ENCODE measurements at places on chromosomes 5 and 9.

- H3K27me3 ChIP-seq: no peaks in the 10 kb centered on the region
- peaks cover 10% of the 10 kb centered on the region for H3K36me3 ChIP-seq
- peak overlapping the region; percentile 59 for H3K27ac ChIP-seq
- DNase-seq: peak; percentile 46
- peaks cover 39% of the 10 kb centered on the region for H3K4me1 ChIP-seq
These were observed 15.3 kb downstream of the PLPP7 start for GRCh38 chr9:131304676-131305355.

DNA sequence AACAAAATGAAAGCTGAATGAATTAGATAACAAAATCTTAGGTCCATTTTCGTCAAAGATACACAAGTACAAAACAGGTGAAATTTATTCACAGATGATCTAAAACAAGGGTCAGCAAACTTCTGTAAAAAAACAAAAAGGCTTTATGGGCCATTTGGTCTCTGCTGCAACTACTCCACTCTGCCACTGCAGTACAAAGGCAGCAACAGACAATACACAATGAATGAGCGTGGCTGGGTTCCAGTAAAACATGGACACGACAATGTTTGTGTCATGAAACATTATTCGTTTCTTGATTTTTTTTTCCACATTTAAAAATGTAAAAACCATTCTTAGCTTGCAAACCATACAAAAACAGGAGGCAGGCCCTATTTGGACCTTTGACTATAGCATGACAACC lies 71.9 kb downstream of the ECPAS start:
- no peaks in the 10 kb centered on the region for H3K27me3 ChIP-seq
- no peak overlapping the region for H3K27ac ChIP-seq
- peak; percentile 15 for DNase-seq
- H3K4me1 ChIP-seq: no peaks in the 10 kb centered on the region

DNA sequence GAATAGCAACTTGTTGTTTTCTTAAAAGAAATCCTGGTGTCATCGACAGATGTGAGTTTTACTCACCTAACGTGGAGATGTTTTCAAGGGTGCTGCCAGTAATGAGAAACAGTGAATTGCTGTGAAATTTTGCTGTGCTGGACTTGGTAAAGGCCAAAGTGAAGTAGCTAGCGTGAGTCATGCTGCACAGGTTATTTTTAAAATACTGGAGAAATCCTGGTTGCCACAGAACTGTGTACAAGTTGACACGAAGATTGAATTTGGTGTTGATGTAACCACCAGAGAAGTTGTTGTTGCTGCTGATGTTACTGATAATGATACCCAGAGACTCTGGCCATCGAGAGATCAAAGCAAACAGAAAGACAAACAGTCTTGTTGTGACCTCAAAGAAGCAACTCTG lies 187.9 kb upstream of the NFIL3 start:
- no peaks in the 10 kb centered on the region for H3K4me1 ChIP-seq
- H3K36me3 ChIP-seq: no peaks in the 10 kb centered on the region
- DNase-seq: no peak
- no peak overlapping the region for H3K4me3 ChIP-seq
- H3K27me3 ChIP-seq: no peaks in the 10 kb centered on the region
- H3K27ac ChIP-seq: no peak overlapping the region

- no peak overlapping the region for H3K4me3 ChIP-seq
- peaks cover 2% of the 10 kb centered on the region for H3K4me1 ChIP-seq
- DNase-seq: peak; percentile 58
These were observed 16.5 kb downstream of the ASS1 start for GRCh38 chr9:130461218-130461630.

GRCh38 chr9:36731068-36731956 lies 158.6 kb downstream of the MELK start:
- no peaks in the 10 kb centered on the region for H3K4me1 ChIP-seq
- H3K4me3 ChIP-seq: no peak overlapping the region
- DNase-seq: no peak
- no peaks in the 10 kb centered on the region for H3K36me3 ChIP-seq
- no peak overlapping the region for H3K27ac ChIP-seq
- peaks cover 5% of the 10 kb centered on the region for H3K27me3 ChIP-seq

DNA sequence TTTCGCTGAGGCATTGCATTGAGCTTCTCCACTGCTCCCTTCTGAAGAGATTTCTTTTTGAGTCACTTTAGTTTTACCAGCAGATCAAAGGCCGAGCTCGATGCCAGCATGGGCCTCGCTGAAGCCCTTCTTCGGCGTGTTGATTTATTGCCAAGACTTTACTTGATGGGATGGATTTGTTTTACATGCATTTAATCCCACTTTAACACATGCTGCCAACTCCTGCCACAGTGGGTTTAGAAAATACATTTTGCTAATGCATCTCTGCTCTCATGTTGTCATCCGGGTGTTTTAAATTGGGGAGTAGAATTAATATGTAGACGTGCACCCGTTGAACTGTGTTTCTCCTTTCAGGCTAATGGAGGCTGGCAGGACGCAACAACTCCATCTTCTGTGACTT lies 218.3 kb downstream of the PBX3 start:
- H3K27ac ChIP-seq: no peak overlapping the region
- H3K27me3 ChIP-seq: no peaks in the 10 kb centered on the region
- no peak overlapping the region for H3K4me3 ChIP-seq
- DNase-seq: peak; percentile 29

GRCh38 chr9:99966716-99967115 lies 60.3 kb downstream of the STX17 start:
- peaks cover 10% of the 10 kb centered on the region for H3K36me3 ChIP-seq
- no peak overlapping the region for H3K27ac ChIP-seq
- H3K4me1 ChIP-seq: no peaks in the 10 kb centered on the region
- H3K27me3 ChIP-seq: no peaks in the 10 kb centered on the region
- no peak for DNase-seq

- no peak overlapping the region for H3K27ac ChIP-seq
- no peaks in the 10 kb centered on the region for H3K27me3 ChIP-seq
- no peak for DNase-seq
- no peaks in the 10 kb centered on the region for H3K4me1 ChIP-seq
These were observed 553.2 kb downstream of the MAT2B start for GRCh38 chr5:164058621-164059020.

DNA sequence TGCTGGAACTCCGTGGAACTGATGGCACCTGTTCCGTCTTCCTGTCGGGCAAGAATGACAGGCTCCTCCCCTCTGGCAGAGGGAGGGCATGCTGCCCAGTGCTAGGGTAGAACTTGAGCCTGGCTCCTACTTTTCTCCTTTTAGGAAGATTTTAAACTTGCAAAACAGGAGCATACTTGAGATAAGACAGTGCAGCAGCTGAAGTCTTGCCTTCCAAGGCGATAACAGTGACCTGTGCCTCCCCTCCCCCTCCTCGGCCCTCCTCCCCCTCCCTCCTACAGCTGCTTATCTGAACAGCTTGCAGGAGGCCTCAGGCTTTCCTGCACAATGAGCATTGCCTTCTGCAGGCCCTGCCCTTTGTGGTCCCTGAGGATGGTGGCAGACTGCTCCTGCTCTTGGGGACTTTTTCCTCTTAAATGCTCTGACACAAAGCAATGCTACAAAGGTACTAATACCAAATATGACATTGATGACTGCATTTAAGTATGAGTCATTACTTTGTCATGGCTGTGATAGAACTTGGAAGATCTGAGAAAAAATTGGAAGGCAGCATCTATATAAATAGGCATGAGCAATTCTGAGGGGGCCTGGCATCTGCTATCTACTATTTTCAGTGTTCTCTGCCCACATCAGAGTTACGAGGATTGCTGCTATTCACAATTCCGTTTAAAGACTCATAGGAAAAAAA lies 2.0 kb downstream of the GADD45G start:
- DNase-seq: peak; percentile 59
- peaks cover 28% of the 10 kb centered on the region for H3K27me3 ChIP-seq
- peak overlapping the region; percentile 79 for H3K4me3 ChIP-seq
- H3K27ac ChIP-seq: peak overlapping the region; percentile 49
- H3K36me3 ChIP-seq: no peaks in the 10 kb centered on the region

GRCh38 chr5:136809382-136809781 lies 444.0 kb upstream of the TRPC7 start:
- no peak overlapping the region for H3K27ac ChIP-seq
- H3K4me3 ChIP-seq: no peak overlapping the region
- peaks cover 17% of the 10 kb centered on the region for H3K4me1 ChIP-seq
- no peaks in the 10 kb centered on the region for H3K27me3 ChIP-seq
- H3K36me3 ChIP-seq: no peaks in the 10 kb centered on the region

- no peaks in the 10 kb centered on the region for H3K27me3 ChIP-seq
- no peaks in the 10 kb centered on the region for H3K4me1 ChIP-seq
- H3K27ac ChIP-seq: no peak overlapping the region
- DNase-seq: no peak
- no peaks in the 10 kb centered on the region for H3K36me3 ChIP-seq
These were observed 265.1 kb upstream of the FBXL7 start for GRCh38 chr5:15234911-15235310.

- H3K4me1 ChIP-seq: peaks cover 39% of the 10 kb centered on the region
- peak; percentile 54 for DNase-seq
- H3K4me3 ChIP-seq: peak overlapping the region; percentile 84
- H3K36me3 ChIP-seq: peaks cover 47% of the 10 kb centered on the region
These were observed 505 bp downstream of the CREB3 start for GRCh38 chr9:35732800-35733541.

DNA sequence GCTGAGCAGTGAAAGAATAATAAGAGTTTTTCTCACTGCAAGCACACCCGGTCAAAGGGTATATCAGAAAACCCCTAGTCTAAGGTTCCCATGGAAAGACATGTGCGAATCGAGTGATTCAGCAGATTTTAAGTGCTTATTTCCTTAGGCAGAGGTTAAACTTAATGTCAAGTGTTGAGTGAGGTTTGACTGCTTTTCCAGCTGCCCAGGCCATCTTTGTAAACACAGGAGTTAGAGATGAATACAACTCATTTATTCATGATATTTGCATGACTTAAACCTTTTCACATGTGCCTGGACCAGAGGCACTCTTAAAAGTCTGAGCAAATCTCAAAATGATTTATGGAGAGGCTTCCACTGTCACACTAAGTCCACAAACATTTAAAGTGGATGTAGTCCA lies 137.8 kb upstream of the RGMB start:
- H3K4me3 ChIP-seq: no peak overlapping the region
- no peaks in the 10 kb centered on the region for H3K36me3 ChIP-seq
- DNase-seq: peak; percentile 21
- peaks cover 2% of the 10 kb centered on the region for H3K27me3 ChIP-seq

GRCh38 chr5:141654298-141654697 lies 3.1 kb upstream of the FCHSD1 start:
- peaks cover 10% of the 10 kb centered on the region for H3K4me1 ChIP-seq
- peaks cover 18% of the 10 kb centered on the region for H3K36me3 ChIP-seq
- DNase-seq: no peak
- H3K27ac ChIP-seq: no peak overlapping the region
- peaks cover 4% of the 10 kb centered on the region for H3K27me3 ChIP-seq

GRCh38 chr9:125929846-125930245 lies 182.7 kb downstream of the PBX3 start:
- DNase-seq: no peak
- no peaks in the 10 kb centered on the region for H3K4me1 ChIP-seq
- no peaks in the 10 kb centered on the region for H3K36me3 ChIP-seq
- no peaks in the 10 kb centered on the region for H3K27me3 ChIP-seq

GRCh38 chr9:5122516-5122915 lies 62.9 kb downstream of the INSL6 start:
- no peaks in the 10 kb centered on the region for H3K27me3 ChIP-seq
- DNase-seq: no peak
- H3K27ac ChIP-seq: no peak overlapping the region
- H3K4me3 ChIP-seq: no peak overlapping the region
- no peaks in the 10 kb centered on the region for H3K4me1 ChIP-seq

DNA sequence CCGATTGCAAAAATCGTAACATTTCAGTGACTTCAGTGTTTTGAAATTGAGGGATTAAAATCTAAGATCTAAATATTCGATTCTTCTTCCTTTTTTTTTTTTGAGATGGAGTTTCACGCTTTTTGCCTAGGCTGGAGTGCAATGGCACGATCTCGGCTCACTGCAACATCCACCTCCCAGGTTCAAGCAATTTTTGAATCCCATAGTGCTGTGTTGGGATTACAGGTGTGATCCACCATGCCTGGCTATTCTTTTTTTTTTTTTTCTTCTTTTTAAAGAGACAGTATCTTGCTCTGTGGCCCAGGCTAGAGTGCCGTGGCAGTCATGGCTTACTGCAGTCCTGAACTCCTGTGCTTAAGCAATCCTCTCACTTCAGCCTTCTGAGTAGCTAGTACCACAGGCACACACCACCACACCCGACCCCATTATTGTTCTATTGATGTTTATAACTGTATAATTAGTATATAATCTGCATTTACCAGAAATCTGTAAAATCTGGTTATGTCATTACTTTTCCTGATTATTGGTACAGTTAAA lies 42.7 kb downstream of the NSD1 start:
- no peaks in the 10 kb centered on the region for H3K27me3 ChIP-seq
- H3K27ac ChIP-seq: no peak overlapping the region
- no peaks in the 10 kb centered on the region for H3K4me1 ChIP-seq
- no peak for DNase-seq
- no peaks in the 10 kb centered on the region for H3K36me3 ChIP-seq

DNA sequence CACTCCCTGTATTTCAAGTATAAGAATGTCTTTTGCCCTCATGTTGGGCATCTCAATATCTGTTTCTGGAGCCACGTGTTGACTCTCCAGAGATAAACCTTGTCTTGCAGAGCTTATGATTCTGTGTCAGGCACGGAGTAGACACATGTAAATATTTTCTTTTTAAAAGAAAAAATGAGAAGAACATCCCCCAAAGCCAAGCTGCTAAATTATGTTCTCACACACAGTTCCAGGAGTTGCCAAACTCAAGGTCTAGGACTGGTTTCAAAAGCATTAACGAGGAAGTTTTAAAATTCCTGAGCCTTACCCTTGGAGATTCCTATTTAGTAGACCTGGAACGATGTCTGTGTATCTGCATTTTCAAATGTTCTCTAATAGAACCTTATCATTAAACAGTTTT lies 1228.3 kb upstream of the WWC1 start:
- H3K27ac ChIP-seq: no peak overlapping the region
- DNase-seq: no peak
- H3K4me3 ChIP-seq: no peak overlapping the region
- no peaks in the 10 kb centered on the region for H3K36me3 ChIP-seq

GRCh38 chr9:86413971-86414880 lies 60.0 kb upstream of the TUT7 start:
- no peaks in the 10 kb centered on the region for H3K36me3 ChIP-seq
- no peaks in the 10 kb centered on the region for H3K27me3 ChIP-seq
- H3K27ac ChIP-seq: no peak overlapping the region
- DNase-seq: peak; percentile 78
- H3K4me1 ChIP-seq: no peaks in the 10 kb centered on the region

DNA sequence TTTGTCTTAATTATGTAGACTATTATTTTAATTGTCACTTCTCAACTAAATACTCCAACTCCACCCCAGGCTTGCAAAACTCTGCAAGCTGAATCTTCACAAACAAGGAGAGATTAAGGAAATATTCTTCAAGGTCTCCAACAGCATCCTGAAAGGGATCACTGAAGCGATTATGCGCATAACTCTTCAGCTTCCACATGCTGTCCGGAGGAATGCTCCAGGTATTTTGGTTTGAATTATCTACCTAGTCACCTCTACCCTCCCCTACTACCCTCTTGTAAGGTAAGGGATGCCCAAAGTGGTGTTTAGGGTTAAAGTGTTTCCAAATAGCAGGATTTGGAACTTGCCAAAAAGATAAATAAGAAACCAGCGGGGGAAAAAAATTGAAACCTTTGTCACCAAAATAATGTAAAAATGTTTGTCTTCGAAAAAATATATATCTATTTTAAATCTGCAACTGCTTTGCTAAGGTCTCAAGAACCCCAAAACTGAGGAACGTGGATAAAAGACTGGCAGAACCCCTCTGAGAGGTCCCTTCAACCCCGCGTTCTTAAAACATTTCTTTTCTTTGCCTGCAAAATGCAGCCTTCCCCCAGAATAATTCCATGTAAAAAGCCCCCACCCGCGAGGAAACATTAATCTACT lies 11.6 kb downstream of the PTCH1 start:
- peaks cover 2% of the 10 kb centered on the region for H3K27me3 ChIP-seq
- H3K4me1 ChIP-seq: peaks cover 15% of the 10 kb centered on the region
- no peak overlapping the region for H3K27ac ChIP-seq
- H3K36me3 ChIP-seq: no peaks in the 10 kb centered on the region
- peak overlapping the region; percentile 86 for H3K4me3 ChIP-seq
